ENCODE measurements at places on chromosomes 4 and X.

DNA sequence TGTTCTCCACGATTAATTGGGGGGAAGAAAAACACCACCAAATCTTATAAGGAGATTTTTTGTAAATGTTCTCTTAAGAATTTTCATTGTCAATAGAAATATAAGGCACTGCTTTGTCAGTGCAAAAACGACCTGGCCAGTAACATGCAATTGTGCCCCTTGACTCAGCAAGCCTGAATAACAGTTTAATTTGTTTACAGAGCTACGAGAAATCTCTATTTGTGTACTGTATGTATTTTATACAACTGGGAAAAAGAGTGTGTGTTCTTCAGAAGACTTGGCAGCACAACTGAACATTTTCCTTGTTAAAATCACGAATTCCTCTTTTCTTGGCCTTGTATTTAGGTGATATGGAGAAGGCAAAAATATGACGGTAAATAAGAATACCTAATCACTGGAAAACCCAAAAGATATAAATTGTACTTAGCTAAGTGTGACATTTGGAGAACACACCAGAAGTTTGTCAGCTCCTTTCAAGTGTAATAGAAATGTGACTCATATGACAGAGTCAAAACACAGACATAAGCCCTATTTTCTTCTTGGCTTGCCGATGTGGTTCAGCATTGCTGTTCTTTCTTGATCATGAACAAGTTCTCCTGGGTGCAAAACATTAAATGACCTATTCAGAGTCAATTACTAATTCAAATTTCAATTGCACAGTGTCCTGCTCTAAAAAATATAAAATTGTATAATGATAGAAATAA lies 945.0 kb upstream of the INTU start:
- no peak for DNase-seq

DNA sequence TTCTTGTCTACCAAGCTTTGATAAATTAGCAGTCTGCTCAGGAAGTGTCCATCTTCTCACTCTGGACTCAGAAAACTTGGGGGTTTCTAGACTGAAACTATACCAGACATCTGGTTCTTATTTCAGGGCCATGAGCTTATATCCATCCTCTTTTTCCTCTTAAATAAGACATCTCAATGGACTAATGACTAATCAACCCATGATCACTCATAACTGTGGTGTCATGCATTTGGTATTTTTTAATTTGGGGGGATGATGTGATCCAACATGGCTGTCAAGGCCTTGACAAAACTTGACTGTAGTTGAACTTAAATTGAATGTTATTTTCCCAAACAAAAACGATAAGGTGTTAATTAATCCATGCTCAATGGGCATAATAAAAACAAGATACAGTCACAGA lies 87.8 kb downstream of the GPRASP3 start:
- DNase-seq = no peak

- DNase-seq = no peak
Observed at GRCh38 chr4:74366367-74366911, 1.5 kb downstream of the EREG start.

DNA sequence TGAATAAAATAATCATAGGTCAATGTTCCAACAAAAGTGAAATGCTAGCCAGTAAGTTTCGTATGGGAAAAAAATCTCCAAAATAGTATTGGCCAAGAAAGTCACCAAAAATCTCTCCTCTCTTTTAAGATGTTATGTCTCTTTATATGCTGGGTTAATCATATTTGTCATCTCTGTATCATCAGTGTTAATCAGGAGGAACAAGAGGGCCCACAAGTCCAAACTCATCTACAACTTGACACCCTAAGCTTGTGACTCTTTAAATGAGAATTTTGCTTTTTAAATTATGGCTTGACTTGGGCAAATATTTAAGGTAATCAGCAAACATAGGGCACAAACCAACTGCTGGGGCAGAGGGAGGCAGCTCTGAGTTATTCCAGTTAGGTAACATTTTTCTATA lies 75.5 kb downstream of the AMMECR1 start:
- no peak for DNase-seq

- DNase-seq = no peak
Observed at GRCh38 chr4:2637956-2638552, 101.6 kb downstream of the FAM193A start.

All from stimulated activated CD4-positive, alpha-beta T cell treated with anti-CD3 and anti-CD28 coated beads, TNF-alpha, amount 100 ng/mL, for 1 hour (primary cell).